ENCODE measurements at places on chromosomes 16 and 17. TPM values are rescaled to one million over a fixed set of nuclear protein-coding genes. Genes with fewer than 3 reads are reported as not detected.

- no peak for DNase-seq
- no peaks in the 10 kb centered on the region for H3K27me3 ChIP-seq
- peak overlapping the region; percentile 87 for H3K27ac ChIP-seq
- H3K4me1 ChIP-seq: peaks cover 21% of the 10 kb centered on the region
- H3K4me3 ChIP-seq: no peak overlapping the region
Observed at GRCh38 chr16:2841606-2842339, 11.7 kb downstream of the ZG16B start.

Gene EME1
- total RNA-seq: 21.8 TPM

Gene KRTAP2-2
- total RNA-seq: not detected

Gene IL17C
- total RNA-seq: not detected
